Bronchial epithelial cell (primary cell): ENCODE measurements at places on chromosomes 11 and 22.

GRCh38 chr11:1729692-1730011 lies 20.7 kb downstream of the IFITM10 start:
- DNase-seq: no peak

DNA sequence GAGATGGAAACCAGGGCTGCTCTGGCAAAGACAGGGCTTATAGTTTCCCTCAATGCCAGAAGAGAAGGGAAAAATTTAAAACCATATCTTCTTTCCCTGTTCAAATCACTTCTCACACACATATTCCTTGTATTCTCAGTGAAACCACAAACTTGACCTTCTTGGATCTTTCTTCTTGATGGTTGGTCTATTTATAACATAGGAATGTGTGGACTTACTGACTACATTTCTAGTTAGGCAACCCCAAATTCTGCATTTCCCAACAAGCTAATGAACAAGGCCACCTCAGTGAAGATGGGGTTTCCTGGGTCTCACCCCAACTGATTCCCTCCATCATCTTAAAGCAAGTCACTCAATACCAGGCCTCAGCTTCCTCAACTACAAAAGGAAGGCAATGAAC lies 3.8 kb upstream of the QSER1 start:
- no peak for DNase-seq

DNA sequence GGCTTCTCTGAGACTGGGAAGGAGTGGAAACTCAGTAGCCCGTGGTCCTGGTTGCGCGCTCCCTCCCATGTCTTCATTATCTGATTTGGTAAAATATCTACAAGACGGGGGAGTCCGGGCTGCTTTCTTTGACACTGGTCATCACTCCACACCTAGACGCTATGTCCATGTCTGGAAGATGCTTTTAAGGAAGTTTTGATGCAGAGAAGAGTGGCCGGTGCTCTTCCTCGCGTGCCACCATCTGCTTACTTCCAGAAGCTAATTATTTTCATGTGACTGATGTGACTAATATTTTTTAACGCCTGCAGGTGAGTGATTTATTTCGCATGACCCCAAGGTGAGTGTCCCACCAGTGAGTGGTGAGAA lies 339 bp upstream of the TRIM21 start:
- DNase-seq: peak; percentile 1

DNA sequence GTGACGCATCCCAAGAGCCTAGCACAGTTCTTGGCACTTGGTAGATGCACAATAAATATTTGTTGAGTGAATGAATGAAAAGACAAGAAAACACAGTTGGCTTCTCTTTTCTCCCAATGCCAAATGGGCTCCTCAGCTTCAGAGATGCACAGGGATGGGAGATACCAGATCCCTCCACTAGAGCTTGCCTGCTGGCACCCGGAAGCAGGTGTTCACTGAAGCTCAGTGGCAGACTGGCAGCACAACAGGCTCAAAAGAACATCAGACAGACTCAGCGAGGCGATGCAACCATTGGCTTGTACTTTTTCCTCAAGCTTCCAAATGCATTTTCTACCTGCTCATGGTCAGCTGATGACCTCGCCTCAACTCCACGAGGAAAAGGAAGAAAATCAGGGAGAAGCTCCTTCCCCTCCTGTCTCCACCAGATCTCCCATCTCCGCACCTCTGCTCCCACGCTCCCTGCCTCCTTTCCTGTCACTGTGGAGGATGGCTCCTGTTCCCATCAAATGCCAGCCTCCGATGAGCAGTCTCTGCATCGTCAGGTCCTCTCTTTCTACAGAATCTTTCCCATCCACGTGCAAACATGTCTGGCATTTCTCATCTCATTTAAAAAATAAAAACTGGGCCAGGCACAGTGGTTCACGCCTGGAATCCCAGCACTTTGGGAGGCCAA lies 5.8 kb downstream of the RAPSN start:
- no peak for DNase-seq

DNA sequence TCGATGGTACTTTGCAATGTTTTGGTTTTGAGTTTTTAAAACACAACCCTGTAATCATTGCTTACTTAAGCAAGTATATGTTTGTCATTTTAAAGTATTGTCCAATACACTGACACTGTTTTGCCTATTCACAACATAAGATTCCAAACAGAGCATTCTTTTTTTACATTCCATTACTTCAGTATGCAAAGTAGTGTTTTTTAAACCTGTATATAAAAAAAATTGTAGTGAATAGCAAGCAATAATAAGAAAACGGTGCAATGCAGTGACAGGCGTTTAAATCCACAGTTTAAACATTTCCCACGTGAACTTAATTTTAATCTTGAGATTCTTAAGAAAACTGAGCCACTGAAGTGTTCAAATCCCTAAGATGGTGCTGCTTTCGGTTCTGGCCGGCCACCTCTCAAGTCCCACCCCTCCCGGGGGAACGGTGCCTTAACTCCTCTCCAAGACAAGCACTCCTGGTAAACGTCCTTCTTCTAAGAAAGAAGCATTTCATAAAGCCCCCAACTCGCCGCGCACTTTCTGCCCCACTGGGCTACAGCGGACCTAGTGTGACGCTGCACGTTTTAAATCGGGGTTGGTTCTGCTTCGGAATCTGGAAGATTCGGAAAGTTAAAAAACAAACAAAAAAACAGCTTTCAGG lies 2.9 kb downstream of the PGR start:
- DNase-seq: no peak

DNA sequence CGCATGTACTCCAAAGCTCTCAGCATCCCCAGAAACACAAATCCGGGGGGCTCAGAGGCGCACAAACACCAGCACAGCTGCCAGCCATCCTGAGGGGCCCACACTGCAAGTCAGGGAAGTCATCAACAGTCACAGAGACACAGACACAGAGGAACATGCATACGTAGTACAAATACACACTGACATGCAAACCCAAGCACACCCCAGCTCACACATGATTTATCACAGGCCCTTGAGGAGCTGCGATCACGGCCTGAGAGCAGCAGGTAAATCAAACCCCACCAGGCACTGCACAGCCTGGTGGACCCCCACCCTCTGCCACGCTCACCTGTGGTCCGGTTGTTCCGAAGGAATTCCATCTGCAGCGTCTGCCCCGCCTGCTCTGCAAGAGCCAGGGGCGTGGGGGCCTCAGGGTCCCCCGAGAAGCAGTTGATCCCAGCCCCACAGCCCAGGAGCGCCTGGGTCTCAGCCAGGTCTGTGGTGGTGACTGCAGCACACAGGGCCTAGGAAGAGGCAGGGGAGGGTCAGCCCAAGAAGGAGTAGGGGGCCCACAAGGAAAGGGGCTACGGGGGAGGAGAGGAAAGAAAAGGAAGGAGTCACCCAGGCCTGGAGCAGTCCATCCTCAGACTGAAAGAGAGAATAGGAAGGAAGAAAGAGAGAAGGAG lies 28.5 kb upstream of the PDE2A start:
- no peak for DNase-seq

DNA sequence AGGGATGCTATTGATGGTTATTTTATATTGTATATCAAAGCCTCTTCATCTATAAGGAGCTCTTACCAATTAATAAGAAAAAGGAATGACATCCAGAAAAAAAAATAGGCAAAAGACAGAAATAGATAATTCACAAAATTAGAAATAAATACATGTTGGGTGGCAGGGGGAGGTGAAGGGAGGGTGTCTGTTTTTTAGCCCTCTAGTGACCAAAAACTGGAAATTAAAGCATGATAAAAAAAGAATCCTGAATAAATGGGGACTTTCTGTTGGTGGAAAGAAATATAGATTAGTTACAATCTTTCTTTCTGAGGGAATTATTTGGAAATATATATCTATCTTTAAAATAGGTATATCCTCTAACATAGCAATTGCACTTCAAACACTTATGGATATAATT lies 42.0 kb upstream of the TTC36 start:
- DNase-seq: no peak

- no peak for DNase-seq
Measured at GRCh38 chr11:134476435-134477021, 64.5 kb upstream of the B3GAT1 start.

DNA sequence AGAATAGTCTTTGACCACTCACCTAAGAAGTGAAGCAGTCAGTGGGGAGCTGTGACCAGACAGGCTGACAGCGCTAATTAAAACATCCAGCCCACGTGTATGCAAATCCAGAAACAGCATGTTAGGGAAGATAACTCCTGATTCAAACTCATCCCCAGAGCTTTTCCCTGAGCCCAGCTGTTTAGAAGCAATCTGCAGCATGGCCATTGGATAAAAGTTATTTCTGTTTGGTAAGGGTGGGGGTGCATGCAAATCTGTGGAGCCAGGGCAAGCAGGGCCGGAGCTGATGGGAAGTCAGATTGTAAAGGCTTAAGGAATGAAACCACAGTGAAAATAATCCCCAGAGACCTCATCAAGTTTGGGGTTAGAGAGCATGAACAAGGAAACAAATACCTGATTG lies 247.9 kb upstream of the KIRREL3 start:
- no peak for DNase-seq

GRCh38 chr11:118927554-118928100 lies 1.9 kb upstream of the BCL9L start:
- DNase-seq: no peak

DNA sequence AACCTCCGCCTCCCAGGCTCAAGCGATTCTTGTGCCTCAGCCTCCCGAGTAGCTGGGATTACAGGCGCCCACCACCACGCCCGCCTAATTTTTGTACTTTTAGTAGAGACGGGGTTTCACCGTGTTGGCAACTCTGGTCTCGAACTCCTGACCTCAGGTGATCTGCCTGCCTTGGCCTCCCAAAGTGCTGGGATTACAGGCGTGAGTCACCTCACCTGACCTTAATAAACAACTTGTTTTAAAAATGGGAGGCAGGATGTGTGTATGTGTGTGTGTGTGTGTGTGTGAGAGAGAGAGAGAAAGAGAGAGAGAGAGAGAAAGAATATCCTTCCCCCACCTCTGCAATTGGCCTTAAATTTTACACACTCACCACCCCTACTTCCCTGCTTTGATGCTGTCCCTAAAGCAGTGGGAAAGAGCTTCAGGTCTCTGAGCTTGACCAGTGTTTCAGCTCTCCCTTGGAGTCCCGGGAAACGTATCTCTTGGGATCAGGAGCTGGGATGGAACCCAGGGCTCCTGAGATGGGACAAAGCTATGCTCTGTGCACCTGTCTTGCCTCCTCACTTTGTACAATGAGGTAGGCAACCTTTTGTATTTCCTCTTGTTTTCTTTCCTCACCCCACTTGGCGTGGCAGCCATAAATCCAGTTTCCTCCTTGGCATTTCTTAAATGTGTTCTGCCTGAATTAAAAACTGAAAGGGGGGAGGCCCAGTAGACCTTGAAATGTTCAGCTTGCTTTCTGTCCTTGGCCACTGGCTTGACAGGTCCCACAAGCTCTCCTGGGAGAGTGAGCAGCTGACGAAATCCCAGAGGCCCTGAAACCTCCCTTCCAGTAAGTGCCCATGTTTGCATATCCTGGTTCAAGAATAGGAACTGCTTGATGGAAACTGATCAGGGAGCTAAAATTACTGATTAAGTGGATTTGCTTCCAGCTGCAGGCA lies 17.8 kb upstream of the XBP1 start:
- peak; percentile 21 for DNase-seq

DNA sequence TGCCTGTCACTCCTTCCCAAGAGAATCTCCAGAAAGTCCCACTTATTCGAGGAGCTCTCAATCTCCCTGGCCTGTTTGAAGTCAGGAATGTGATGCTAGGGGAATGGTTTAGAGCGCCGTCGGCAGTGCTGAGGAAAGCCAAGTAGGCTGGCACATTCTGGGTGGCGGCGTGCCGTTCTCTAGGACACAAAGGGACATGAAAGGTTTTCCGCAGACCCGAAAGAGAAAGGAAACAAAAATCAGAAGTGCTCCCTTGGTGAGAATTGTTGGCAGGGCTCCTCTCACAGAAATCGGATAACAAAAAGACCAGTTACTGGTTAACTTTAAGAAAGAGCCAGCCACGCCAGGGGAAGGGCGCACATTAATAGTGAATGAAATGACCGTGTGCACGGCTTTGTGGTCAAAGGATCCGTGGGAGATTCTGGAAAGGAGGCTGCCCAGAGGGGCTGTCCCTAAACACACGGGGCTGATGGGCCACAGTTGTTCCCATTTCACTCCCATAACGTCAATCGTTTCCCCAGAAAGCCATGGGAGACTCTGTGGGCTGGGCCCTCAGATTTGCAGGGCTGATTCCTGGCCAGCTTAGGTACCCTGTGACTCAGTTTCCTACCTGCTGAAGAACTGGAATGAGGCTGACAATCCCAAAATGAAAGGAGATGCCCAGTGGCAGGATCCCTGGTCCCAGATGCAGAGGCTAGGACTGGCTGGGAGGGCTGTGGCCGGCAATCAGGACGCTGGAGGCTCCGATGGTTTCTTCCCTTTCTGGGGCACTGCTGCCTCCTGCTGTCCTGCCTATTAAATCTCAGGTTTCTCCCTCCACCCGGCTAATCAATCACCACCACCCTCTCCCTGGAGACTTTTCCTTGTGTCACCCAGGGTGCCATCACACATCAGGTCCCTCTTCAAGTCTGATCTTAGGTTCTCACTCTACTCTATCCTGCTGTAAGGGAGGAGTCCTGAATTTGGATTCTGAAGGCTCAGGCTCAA lies 82.3 kb downstream of the RCN1 start:
- DNase-seq: peak; percentile 43

GRCh38 chr22:24989541-24989951 lies 37.0 kb downstream of the KIAA1671 start:
- DNase-seq: no peak

DNA sequence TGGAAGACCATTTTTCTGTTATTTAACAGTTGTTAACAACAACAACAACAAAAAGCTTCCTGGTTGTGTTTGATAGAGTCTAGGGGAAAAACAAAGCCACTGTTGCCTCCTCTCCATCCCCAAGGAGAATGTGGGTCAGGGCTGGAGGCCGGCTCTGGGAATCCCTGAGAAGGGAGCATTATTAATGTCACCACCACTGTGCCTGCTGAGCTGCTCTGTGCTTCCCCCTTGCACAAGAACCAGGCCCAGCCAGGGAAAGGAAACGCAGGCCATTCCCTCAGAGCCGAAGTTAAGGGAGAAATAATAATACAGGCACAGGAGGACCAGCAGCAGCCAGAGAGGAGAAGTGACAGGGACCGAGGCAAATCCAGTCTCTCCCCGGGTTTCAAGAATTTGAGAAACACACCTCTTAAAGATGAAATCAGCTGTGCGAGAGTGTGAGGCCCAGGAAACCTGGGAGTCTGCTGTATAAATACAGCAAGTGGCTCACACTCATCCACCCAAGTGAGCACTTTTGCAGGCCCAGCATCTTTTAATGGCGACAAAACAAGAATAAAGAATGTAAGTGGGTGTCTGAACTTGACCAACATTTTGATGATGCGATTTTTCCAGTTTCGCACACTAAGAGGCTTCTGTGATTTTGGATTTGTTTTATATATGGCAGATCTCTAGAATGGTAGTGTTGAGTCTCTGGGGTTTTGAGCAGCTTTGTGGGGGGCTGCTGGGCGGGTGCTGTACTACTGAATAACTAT lies 539.2 kb downstream of the NTM start:
- no peak for DNase-seq

- DNase-seq: peak; percentile 89
Measured at GRCh38 chr22:41367039-41367679, 14.6 kb upstream of the TEF start.

- DNase-seq: no peak
Measured at GRCh38 chr11:1009991-1010390, 26.5 kb downstream of the MUC6 start.

- no peak for DNase-seq
Measured at GRCh38 chr11:116507849-116508695, 264.7 kb downstream of the BUD13 start.

GRCh38 chr22:32904044-32904443 lies 102.5 kb downstream of the TIMP3 start:
- peak; percentile 63 for DNase-seq
